ENCODE measurements at places on chromosomes 6 and 20.

- DNase-seq, result no peak
Observed at GRCh38 chr6:128172752-128173682, 272.2 kb upstream of the THEMIS start.

GRCh38 chr6:38436726-38437465 is 202.8 kb downstream of the BTBD9 start:
- no peak for DNase-seq

GRCh38 chr6:27374824-27375612 is 13.5 kb upstream of the ZNF391 start:
- peak; percentile 49 for DNase-seq

GRCh38 chr20:46230801-46231282 is 77.5 kb downstream of the CDH22 start:
- DNase-seq, result no peak

DNA sequence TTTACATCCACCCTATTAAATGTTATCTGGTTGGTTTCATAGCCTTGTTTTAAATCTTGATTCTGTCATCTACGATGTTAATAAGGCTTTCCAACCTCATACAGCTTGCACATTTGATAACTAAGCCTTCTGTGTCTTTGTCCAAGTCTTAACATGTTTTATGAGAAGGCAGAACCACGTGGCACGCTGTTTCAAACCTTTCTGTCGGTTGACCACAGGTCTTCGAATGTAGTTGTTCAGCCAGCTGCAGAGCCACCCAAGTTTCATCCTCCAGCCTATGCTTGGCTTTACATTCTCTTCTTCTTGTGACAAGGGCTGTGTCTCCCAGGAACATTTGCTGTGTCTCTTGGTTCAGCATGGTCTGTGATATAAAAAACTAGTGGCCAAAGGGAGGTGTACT is 15.7 kb upstream of the SGK2 start:
- DNase-seq, result no peak

GRCh38 chr6:149244105-149244504 is 73.4 kb upstream of the TAB2 start:
- no peak for DNase-seq

DNA sequence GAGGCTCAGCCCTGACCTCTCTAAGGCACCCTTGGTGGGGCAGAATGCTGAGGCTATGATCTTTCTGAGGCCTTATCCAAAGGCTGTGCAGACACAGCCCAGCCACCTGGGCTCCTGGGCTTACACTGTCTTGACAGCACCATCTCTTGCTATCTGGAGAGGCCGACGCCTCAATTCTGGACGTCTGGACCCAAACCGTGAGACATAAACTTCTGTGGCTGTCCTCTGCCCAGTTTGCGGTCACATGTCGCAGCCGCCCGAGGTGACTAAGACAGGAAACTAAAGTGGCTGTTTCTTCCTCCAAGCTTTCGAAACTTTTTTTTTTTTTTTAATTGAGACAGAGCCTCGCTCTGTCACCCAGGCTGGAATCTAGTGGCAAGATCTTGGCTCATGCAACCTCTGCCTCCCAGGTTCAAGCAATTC is 49.3 kb downstream of the PRR18 start:
- peak; percentile 18 for DNase-seq

DNA sequence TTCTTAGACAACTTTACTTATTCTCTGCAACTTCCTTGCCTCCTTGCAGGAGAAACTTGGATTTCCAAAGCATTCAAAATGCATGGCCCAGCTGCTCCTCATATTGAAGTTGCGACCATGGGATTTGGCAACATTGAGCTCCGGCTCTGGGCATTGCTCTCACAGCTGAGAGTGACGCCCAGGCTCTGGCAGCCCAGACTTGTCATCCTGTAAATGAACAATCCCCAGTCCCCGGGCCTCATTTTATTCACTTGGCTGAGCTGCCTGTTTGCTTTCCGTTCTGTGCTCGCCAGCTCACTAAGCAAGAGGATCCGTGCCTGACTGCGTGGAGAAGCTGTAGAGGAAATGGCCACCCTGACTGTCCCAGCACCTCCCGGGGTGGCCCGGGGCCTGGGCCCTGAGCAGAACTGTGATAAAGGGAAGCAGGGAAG is 119.5 kb upstream of the CD93 start:
- no peak for DNase-seq

DNA sequence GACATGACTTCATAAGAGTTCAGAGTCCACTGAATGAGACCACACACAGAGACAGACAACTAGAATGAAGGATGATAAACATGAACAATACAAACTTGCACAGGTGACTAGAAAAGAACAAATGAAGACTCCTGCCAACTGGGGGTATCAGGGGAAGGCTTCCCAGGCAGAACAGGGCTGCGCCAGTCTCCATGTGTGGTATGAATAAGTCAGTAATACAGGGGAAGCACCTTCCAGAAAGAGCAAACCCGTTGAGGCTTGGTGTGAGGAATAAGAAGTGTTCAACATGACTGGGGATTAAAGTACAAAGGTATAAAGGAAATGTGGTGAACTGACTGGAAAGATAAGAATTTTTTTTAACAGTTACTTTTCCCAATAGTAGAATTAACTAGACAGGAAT is 3.7 kb upstream of the SLC17A2 start:
- DNase-seq, result no peak

- DNase-seq, result no peak
Observed at GRCh38 chr6:28811873-28812272, 111.9 kb downstream of the TRIM27 start.

GRCh38 chr6:44025226-44025625 is 102.0 kb downstream of the MRPL14 start:
- no peak for DNase-seq

- no peak for DNase-seq
Observed at GRCh38 chr6:35602133-35602946, 86.4 kb downstream of the FKBP5 start.

DNA sequence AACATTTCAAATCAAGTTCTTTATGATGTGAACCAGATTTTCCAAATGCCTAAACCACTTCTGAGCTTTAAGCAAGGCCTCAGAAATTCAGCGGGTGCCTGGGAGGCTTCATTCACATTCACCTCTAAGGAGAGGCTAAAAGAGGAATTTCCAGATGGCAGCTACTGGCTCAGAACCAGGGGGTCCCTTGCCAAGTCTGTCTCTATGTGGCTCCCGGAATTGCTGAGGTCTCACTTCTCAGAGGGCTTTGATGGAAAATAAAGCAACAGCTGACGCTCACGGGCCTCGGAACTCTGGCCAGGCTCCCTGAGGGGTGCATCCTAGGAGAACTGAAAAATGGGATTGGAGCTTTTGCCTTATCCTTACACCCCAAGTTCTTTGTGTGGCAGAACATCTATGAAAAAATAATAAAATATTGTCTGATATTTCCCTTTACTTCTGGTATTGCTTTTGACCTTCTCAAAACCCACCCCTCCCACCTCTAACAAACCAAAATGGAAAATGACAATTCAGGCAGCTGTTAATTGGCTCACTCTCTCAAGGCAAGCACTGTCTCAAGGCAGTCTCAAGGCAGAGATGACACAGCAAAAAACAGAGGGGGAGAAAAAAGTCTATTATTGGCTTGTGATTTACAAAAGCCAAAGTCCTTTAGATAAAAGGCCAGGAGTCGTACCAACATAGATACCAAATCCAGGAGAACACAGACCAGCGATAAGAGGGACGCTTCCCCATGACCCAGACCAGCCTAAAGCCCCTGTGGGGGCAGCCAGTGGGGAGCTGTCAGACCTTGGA is 21.8 kb upstream of the LRRN4 start:
- no peak for DNase-seq

DNA sequence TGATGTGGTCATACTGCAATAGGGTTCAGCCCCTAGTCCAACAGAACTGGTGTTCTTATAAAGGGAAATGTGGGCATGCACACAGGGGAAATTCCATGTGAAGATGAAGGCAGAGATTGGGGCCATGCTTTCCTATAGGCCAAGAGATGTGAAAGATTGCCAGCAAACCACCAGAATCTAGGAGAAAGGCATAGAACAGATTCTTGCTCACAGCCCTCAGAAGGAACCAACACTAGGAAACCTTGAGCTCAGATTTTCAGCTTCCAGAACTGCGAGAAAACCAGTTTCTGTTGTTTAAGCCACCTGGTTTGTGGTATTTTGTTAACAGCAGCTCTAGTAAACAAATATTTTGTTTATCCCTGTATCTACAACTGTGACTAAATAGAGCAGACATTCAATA is 197.6 kb upstream of the CITED2 start:
- no peak for DNase-seq

DNA sequence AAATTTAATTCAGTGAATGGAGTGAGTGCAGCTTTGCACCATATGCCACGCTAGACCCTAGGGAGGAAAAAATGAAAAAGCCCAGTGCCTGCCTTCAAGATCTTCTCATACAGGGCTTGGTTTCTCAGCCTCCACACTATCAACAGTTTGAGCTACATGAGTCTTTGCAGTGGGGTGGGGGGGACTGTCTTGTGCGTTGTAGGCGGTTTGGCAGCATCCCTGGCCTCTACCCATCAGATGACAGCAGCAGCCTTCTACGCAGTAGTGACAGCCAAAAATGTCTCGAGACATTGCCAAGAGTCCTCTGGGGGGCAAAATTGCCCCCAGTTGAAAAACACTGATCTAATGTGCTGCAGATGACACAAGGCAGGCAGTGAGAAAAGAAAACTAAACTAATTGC is 6.2 kb downstream of the CDH22 start:
- DNase-seq, result no peak

DNA sequence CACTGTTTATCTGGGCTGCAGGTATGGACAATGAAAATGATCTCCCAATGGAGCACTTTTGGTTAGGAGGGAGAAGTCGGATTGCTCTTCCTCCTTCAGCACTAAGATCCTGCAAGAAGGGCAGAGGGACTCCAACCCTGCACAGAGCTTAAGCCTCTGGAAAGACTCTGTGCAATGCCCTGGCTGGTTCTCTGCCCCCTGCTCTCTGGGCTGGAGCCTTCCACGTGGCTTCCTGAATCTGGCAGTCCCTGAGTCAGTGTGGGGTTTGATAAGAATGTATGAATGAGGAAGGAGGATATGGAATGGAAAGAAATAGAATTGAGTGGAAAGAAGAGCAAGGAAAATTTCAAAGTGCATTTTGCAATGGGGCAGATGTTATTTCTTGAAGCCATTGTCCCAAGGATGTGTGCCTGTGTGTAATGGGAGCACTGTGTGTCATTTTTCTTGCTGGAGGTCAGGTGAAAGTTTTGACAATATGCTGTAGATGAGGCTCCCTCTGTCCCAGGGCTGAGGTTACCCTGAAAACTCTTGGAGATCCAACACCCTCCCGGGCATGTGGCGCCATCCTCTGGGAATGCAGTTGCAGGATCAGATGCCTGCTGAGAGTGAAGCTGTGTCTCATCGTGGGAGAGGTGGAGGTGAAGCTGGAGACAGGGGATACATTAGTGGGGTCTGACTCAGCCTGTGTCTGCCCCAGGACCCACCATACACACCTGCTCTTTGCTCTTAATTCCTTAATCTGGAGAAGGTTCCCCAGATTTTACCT is 16.3 kb upstream of the CST9L start:
- no peak for DNase-seq

- no peak for DNase-seq
Observed at GRCh38 chr6:164085091-164086075, 670.9 kb downstream of the QKI start.

GRCh38 chr6:33375143-33375671 is 16.4 kb upstream of the KIFC1 start:
- DNase-seq, result no peak

- no peak for DNase-seq
Observed at GRCh38 chr20:63100174-63100925, 93.6 kb upstream of the BHLHE23 start.

DNA sequence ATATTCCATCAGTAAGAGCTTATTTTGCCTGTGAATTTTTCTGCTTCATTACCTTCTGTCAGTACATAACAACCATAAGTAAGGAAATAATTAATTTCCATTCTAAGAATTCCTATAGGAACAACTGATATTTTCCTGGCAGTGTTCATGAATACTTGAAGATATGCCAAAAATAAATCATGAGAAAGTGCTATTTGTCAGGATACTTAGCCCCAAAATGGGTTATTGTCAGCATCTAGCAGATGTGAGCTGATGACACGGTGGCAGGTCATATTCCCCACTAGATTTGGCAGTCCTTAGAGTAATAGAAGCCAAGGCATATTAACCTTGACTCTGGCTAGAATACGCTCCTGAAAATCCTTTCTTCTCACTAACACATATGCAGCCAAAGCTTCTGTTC is 43.2 kb upstream of the CRISP1 start:
- DNase-seq, result no peak

GRCh38 chr6:36805917-36806316 is 33.3 kb downstream of the CPNE5 start:
- DNase-seq, result no peak

- no peak for DNase-seq
Observed at GRCh38 chr6:169844946-169845345, 93.5 kb downstream of the ERMARD start.

DNA sequence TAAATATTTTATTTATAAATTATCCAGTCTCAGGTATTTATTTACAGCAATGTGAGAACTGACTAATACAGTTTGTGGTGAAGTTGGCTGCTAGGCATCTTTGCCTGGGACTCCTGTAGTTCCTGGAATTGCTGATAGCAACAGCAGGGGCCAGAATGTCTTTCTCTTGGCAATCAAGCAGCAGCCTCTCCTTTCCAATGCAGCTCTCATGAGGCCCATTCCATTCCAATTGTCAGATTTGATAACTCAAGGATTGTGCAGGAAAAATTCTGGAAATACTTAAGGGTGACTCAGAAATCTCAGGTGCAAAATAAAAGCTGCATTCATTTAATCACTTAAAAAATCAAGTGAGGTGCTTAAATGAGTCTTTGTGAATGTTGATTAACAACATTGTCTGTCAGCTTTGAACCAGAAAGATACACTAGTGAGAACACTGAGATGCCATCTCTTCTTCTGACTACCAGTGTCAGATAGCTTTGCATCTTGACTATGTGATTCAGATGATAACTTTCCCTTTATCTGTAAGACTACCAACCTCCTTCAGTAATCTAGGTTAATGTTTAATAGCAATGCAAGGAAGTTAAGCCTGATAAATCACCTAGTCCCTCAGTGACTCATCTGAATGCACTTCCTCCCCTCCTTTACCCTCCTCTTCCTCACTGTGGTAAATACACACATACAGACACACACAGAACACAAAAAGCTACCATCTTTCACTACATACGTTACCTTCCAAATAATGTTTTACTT is 32.1 kb upstream of the COL21A1 start:
- no peak for DNase-seq

DNA sequence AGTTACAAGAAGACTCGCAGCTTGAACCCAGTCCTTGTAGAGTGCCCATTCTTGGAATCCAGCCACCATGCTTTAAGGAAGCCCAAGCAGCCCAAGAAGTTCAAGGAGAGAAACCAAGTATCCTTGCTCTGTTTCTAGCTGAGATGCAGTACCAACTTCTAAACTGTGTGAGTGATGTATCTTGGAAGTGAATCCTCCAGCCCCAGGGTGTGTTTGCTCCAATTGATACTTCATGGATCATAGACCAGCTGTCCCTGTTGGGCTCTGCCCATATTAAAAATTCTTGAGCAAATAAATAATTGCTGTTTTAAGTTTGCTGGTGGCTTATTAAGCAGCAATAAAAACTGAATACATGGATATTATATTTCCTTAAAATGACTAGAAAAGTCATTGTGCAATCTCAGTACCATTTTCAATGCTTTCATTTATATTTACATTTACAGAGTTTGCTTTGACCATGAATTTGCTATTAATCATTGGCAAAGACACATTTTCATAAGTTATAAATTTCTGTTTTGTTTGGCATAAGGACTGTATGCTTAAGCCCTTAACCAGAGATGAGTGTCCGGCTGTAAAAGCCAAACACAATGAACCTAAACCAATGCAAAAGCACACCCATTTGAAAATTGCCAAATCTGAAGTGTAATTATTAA is 9.2 kb downstream of the SPTLC3 start:
- no peak for DNase-seq

GRCh38 chr20:10387686-10388085 is 46.3 kb downstream of the MKKS start:
- DNase-seq, result no peak

- DNase-seq, result peak; percentile 55
Observed at GRCh38 chr20:50146732-50147662, 6.5 kb downstream of the PEDS1 start.

All from stimulated activated CD4-positive, alpha-beta T cell treated with anti-CD3 and anti-CD28 coated beads, Interleukin-15, amount 100 ng/mL, for 1 hour (primary cell).